ENCODE measurements at places on chromosomes 3 and 15.

GRCh38 chr3:171533702-171534101 lies 73.5 kb upstream of the TNIK start:
- no peak for DNase-seq

- DNase-seq, result no peak
Observed at GRCh38 chr3:192174283-192174682, 553.1 kb downstream of the FGF12 start.

- DNase-seq, result no peak
Observed at GRCh38 chr3:62164746-62165145, 208.6 kb downstream of the FEZF2 start.

- DNase-seq, result no peak
Observed at GRCh38 chr15:57355259-57355658, 21.0 kb upstream of the CGNL1 start.

DNA sequence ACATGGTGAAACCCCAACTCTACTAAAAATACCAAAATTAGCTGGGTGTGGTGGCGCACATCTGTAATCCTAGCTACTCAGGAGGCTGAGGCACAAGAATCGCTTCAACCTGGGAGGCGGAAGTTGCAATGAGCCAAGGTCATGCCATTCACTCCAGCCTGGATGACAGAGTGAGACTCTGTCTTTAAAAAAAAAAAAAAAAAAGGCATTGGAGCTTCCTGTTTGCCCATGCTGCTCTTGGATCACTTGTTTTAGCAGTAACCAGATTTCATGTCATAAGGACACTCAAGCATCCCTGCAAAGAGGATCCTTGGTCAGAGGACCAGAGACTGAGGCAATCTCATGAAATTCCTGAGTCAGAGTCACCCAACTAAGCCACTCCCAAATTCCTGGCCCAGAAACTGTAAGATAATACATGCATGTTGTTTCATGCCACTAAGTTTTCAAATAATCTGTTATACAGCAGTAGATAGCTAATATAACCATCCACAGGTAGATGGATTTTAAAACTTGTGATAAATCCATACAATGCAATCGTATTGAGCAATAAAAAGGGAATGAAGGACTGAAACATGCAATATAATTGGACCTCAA lies 82.0 kb upstream of the XXYLT1 start:
- no peak for DNase-seq

DNA sequence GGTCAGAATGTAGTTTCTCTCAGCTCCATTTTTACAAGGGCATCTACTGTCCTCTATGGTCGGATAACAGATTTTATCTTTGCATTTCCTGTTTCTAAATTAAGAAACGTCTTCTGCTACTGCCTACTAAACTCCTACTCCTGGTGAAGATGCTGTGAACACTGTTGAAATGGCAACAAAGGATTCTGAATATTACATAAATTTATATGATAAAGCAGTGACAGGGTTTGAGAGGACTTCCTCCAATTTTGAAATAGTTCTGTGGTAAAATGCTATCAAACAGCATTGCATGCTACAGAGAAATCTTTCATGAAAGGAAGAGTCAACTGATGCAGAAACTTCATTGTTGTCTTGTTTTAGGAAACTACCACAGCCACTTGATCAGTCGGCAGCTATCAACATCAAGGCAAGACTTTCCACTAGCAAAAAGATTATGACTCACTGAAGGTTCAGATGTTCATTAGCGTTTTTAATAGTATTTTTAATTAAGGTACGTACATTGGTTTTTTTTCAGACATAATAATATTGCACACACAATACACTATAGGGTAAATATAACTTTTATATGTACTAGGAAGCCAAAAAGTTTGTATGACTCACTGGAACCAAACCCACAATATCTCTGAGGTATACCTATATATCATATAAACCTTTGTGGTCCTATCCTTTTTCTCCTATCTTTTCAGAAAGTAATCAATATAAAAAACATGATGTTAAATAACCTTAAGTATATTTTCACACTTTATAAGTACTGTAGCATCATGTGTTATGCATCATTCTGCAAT lies 156.1 kb downstream of the STAG1 start:
- no peak for DNase-seq

- no peak for DNase-seq
Observed at GRCh38 chr3:108125153-108125543, 34.3 kb upstream of the CD47 start.

GRCh38 chr15:38374029-38374428 lies 79.9 kb upstream of the FAM98B start:
- DNase-seq, result no peak

GRCh38 chr15:51334011-51334451 lies 4.4 kb downstream of the CYP19A1 start:
- no peak for DNase-seq
